ENCODE measurements at places on chromosomes 16 and 17.

GRCh38 chr17:13035420-13035819 is 17.6 kb upstream of the ELAC2 start:
- no peak for DNase-seq

- DNase-seq = no peak
These were observed 722.0 kb upstream of the SOX9 start for GRCh38 chr17:71398800-71399219.

DNA sequence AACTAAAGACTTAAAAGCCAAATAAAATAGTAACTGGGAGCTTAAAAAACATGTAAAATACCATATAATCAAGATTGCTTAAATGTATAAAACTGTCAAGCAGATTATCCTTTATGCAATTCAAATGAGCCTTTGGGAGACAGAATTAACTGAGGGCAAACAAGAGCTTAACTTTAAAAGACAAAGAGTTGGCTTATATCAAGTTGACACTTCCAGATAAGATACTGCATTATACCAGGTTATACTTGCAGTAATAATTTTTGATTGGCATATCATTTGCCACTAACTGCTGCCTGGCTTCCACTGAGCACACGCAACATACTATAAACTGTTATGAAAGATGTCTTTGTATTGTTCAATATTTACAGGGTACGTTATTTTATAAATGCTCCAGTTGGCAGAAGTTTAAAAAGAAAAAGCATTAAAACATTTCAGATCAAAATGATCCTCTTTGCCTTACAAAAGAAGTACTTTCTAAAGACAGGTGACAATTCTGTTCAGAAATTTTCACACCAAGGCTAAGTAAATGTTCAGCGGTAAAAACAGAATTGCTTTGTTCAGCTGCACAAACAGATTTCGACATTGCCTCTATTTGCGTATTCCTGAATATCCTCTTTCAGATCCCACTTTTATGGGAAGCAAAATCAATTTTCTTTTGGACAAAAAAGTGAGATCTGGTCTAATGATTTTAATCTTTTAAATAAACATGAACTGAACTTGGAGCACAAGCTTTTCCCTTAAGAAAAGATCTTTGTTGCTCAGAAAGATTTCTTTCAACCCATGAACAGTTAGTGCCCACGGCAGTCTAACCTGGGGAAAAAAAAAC is 50.7 kb downstream of the TOX3 start:
- DNase-seq = no peak

DNA sequence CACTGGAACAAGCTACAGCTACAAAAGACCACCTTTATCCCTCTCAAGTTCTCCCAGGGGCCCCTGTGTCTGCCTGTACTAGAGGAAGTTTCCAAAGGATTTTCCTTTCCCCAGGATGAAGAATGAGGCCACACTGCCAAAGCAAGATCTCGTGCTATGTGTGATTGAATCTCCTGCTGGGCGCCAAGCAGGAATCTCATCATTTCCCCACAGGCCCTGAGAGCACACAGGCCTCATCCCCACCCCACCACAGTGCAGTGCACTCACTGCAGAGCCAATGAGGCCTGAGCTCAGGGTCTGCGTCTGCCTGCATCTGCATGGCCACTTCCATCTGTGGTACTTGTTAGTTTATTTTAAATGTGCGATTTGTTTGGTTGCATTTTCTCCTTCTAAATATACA is 387.4 kb upstream of the ASIC2 start:
- no peak for DNase-seq

Data from posterior cingulate gyrus (tissue), 11 donors.